Cortex of kidney (tissue), 1 donor: ENCODE measurements at places on chromosomes 2 and 18.

DNA sequence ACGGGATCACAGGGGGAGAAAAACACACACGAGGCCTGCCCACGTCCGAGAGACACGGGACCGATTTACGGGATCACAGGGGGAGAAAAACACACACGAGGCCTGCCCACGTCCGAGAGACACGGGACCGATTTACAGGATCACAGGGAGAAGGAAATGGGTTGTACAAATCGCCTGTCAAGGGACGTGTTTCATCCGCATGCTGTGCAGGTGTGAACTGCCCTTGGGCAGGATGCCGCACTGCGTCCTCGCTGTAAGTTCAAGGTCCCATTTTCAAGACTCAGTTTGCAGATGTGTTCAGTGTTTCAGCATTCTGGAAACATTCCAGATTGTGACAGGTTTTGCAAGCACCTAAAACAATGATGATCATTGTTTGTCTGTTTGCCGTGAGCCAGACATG is 2.3 kb upstream of the KCNG2 start:
- DNase-seq = no peak

DNA sequence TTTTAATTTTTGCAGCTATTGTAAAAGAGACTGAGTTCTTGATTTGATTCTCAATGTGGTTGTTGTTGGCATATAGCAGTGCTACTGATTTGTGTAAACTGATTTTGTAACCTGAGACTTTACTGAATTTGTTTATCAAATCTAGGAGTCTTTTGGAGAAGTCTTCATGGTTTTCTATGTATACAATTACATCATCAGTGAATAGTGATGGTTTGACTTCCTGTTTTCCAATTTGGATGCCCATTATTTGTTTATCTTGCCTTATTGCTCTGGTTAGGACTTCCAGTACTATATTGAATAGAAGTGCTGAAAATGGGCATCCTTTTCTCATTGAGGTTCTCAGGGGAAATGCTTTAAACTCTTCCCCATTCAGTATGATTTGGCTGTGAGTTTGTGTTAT is 99.7 kb downstream of the GULP1 start:
- DNase-seq = no peak

DNA sequence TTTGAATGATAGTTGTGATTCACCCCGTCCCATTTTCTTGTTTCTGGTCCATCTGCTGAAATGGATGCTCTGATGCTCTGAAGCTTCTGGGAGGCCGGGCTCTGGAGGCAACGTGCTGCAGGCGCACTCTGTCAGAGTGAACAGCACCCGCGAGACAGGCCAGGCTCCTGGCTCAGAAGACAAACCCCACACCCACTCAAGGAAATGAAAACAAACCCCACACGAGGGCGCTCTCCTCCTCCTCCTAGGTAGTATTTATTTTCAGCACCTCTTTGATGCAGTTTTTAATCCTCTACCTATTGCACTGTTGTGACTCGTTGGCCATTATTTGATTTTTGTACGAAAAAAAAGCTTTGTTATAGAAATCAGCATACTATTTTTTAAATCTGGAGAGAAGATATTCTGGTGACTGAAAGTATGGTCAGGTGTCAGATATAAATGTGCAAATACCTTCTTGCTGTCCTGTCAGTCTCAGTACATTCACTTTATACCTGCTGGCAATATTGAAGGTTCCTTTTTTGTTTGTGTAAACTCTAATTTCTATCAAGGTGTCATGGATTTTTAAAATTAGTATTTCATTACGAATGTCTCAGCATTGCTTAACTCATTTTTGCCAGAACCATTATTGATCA is 10.3 kb upstream of the CHST10 start:
- no peak for DNase-seq

DNA sequence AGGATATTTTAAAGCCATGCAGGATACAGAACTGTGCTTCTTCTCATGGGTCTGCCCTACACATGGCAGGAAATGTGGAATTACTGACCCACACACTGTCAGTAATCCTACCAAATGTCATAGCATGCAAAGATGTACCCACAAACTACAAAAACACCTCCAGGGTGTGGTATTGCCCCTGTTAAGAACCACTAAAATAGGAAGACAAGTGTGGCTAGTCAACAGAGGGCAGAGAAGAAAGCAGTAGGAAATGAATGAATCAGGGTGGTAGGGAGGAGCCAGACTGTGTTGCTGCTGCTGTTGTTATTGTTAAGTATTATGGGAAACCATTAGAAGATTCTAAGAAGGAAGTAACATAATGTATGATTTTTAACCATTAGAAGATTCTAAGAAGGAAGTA is 556.7 kb upstream of the ACVR2A start:
- DNase-seq = no peak

DNA sequence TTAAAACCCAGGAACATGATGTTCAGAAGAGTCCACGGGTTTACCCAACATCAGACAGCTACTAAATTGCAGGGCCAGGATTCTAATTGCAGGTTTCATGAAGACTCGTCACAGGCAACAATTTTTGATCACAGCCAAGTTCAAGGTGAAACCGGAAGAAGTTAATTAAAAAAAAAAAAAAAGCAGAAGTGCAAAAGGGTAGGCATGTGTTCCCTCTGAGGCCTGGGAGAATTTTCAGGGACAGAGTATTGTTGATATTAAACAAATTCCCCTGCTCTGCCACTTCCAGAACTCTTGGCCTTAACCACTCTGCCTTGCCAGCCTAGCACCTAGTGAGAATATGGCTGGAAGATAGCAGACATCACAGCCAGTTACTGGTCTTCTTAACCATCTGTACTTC is 99.4 kb upstream of the TRIB2 start:
- no peak for DNase-seq

DNA sequence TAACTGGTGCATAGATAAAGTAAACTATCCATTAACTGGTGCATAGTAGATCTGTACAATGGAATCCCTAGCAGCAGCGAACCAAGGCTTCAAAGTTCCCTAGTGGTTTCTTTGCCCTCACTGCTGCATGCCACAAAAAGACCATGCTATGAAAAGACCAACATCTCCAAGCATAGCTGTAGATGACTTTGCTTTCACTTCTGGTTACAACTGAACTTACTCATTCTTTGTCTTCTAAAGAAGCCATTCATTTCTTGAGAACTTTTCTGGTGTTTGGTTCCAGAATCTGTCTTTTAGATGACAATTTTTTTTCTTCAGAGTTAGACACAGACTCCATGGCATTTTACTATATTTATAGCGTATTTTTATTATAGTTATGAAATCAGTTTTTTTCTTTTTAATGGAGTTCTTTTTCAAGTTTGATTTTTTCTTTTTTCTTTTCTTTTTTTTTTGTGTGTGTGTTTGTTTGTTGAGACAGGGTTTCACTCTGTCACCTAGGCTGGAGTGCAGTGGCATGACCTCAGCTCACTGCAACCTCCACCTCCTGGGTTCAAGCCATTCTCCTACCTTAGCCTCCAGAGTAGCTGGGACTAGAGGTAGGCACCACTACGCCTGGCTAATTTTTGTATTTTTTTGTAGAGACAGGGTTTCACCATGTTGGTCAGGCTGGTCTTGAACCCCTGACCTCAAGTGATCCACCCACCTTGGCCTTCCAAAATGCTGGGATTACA is 63.6 kb downstream of the SLC35F5 start:
- DNase-seq = no peak
